ENCODE measurements at places on chromosomes 2 and 18.

DNA sequence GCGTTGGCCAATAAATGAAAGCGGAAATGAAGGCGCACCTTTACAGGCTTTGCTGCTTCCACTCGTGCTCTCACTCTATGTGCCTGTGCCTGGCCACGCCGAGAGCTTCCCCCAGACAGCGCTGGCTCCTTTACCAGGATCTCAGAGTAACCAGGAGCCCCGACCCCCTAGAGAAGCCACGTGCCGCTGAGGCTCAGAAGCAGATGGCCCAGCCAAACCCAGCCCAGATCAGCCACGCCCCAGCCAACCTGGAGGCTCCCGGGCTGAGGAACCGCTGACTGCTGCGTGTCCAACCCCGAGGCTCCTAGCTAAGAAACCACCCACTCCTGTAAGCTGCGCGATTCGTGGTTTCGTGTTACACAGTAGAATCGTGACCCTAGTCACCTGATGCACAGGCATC, 199.3 kb downstream of the NCK2 start:
- DNase-seq = no peak

DNA sequence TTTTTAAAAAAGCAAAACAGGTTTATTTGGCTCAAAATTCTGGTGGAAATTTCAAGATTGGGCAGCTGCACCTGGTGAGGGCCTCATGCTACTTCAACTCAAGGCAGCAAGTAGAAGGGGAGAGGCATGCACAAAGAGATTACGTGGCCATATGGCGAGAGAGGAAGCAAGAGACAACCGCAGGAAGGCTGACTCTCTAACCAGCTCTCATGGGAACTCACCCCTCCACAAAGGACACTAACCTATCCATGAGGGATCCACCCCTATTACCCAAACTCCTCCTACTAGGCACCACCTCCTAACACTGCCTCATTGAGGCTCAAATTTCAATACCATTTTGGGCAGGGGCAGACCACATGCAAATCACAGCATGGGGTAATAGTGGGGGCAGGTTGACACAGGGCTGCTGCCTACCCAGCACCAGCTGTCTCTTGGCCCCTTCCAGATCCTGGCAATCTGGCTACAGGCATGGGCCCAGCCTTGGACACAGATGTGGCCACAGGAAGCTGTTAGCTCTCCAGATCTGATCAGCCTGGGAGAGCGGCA, 2.0 kb upstream of the CAPN10 start:
- peak; percentile 90 for DNase-seq

- DNase-seq = peak; percentile 58
Observed at GRCh38 chr2:160351956-160352355, 141.7 kb downstream of the RBMS1 start.

DNA sequence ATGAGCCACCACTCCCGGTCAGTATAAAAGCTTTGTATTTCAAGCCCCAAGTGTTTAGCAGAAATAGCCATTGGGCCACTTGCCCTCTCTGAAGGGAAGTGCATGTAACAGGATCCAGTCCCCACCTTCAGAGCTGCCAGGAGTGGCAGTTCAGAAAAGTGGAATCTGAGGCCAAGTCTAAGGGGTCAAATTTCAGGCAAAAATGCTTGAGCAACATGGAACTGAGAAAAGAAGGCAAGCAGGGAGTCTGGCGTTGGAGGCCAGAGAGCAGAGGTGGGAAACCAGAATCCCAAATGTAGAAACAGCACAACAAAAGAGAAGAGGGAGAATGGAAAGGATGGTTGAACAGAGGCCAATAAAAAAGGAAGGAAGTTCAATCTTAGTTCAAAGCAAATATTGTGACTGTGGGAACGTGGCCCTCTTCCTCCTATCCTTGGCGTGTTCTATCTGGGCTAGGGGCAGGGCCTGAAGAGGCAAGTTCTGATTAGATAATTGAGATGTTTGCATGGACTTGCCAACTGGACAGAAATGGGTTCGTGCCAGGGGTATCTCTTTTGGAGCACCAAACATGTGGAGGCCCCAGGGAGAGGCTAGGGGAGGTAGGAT, 102.2 kb downstream of the AP1S3 start:
- no peak for DNase-seq

DNA sequence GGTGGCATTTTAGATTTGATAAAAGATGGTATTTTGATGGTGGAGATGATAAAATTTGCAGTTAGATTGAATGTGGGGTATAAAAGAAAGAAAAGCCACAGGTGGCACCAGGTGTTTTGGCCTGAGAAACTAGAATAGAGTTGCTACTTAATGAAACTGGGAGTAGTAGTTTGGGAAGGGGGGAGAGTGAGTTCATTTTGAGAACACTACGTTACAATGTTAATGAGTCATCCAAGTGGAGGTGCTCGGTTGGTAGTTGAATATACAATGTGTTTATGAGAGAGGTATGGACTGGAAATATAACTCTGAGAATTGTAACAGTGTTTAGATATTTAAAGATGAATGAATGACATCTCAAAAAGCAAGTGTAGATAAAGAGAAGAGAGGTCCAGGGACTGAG, 26.4 kb downstream of the EPG5 start:
- DNase-seq = no peak

GRCh38 chr18:39994498-39994897, 1960.5 kb upstream of the PIK3C3 start:
- no peak for DNase-seq

DNA sequence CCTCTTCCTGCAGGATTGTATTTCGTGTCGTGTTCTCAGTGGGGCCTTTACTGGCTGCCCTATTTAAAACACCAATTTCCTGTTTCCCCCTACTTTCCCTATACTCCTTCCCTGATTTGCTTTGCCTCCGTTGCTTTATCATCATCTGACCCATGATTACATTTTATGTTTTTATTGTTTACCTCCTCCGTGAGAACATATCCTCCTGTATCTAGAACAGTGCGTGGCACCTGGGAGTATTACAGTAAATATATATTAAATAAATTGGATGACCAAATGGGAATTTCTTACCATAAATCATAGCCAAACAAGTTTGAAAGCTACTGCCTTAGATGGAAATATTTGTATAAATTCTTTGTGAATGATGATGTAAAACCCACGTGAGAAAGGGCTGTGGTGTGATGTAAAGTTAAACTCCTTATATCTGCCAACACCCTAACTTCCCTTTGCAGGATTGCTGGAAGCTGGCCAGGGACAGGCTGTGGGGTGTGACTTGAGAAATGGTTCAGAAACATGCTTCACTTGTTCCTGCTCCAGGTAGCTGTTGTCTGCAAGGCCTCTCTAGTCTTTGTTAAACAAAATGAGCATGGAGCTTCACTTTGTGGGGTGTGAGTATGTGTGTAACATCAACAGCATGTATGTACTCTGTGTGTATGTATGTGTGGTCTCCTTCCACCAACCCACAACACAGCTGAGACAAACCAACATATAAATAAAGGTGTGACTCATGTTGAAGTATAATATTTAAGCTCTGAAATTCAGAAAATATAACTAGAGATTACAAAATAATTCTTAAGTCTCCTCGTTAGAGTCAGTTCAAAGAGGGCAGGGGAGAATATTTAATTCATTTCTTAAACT, 40.3 kb downstream of the LHCGR start:
- DNase-seq = peak; percentile 34

- DNase-seq = no peak
Observed at GRCh38 chr2:43391201-43391877, 164.9 kb upstream of the ZFP36L2 start.

DNA sequence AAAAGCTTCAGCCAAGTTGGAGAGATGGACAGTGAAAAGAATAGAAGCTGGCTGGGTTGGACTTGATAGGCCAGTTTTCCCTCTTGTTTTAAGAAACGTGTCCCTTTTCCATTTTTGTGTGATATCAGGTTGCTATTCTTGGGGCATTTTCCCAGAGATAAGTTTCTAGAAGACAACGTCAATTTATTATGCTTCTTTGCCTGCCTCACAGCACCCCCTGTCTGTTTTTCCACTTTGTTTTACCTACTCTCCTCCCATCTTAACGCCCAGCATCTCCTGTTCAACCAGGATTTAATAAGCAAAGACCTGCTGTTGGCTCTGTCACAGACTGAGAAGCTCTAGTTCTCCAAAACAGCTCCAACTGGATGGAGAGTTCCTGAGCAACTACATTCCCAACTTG, 317.8 kb upstream of the ZNF521 start:
- DNase-seq = no peak

DNA sequence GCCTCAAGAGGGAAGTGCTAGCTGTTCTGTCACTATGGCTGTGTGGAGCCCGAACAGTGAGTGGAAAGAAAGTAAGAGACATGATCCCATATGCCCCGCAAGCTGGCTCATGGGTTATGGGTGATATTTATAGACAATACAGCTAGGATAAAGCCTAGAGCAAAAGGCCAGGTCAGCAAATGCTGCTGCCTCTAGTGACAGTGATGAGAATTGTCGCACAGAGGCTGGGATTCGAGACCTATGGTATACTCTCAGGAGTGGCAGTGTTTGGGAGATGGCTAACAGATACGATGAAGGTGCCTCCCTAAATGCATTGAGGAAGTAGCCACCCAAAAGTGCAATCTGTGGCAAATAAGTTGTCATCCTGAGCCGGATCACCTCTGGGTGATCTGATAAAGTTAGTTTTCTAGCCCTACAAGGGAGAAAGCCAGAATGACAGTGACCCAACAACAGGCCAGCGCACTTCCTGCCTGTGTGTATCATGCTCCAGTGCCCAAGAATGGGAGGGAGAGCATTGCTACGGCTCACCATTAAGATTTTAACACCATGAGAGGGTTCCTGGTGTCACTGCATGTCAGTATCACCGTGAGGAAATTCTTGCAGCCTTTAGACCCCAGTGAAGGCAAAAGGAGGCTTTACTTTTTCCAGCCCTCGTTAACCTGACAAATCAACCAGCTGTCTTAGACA, 92.2 kb upstream of the TGFA start:
- peak; percentile 35 for DNase-seq

GRCh38 chr2:16014802-16015201, 74.5 kb downstream of the MYCN start:
- no peak for DNase-seq

DNA sequence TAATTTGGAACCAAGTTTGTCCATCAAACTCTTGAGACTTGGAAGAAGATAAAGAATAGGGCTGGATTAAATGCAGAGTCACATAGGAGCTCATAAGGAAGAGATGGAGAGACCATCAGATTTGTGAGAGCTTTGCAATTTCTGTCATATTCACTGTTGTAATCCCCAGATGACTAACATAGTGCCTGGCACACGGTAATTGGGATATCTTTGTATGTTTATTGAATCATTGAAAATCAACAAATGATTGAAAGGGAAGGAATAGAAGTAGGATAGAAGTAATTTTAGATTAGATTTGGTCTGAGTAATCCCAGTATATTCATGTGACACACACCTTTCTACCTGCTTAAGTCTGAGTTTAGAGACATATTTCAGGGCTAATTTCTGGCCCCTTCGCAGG, 75.4 kb downstream of the LCLAT1 start:
- no peak for DNase-seq

GRCh38 chr2:65345631-65346030, 86.8 kb downstream of the SPRED2 start:
- DNase-seq = no peak

DNA sequence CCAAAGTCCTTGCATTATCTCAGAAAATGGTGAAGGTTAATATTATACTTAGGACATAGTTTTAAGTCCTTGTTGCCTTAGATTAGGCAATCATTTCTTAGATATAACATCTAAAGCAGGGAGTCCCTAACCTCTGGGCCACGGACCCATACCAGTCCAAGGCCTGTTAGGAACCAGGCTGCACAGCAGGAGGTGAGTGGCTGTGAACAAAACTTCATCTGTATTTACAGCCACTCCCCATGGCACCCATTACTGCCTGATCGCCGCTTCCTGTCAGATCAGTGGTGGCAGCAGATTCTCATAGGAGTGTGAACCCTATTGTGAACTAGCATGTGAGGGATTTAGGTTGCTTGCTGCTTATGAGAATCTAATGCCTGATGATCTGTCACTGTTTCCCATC, 86.5 kb upstream of the MYO3B start:
- DNase-seq = no peak

- peak; percentile 27 for DNase-seq
Observed at GRCh38 chr2:86243950-86244733, 44.9 kb downstream of the MRPL35 start.

GRCh38 chr2:48283586-48284269, 246.2 kb upstream of the STON1 start:
- DNase-seq = no peak

DNA sequence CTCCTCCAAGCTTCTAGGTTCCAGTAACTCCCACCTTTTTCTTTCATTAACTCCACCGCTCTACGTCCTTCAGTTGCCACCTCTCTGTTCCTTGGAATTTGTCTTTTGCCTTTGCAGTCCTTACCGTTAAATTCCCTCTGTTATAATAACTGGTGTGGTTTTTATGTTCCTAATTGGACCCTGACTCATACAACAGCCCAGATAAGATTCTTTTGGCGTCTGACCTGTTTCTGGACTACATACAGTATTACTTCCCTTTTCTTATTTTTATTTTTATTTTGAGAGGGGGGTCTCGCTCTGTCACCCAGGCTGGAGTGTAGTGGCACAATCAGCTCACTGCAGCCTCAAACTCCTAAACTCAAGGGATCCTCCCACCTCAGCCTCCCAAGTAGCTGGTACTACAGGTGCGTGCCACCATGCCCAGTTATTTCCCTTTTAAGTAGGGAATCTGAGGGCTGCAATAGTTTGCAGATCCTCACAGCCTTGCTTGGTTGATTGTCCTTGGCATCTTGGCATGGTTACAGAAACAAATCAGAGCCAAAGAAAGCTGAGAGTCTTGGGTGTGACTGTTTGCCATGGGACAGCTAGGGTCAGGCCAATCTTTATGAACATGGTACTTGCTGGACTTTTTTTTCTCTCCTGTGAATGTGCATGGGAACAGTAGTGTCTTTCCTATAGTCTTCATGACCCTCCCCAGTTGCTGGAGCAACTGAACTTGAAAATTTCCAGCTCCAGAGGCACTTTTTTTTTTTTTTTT, 22.0 kb downstream of the TCF23 start:
- DNase-seq = no peak

DNA sequence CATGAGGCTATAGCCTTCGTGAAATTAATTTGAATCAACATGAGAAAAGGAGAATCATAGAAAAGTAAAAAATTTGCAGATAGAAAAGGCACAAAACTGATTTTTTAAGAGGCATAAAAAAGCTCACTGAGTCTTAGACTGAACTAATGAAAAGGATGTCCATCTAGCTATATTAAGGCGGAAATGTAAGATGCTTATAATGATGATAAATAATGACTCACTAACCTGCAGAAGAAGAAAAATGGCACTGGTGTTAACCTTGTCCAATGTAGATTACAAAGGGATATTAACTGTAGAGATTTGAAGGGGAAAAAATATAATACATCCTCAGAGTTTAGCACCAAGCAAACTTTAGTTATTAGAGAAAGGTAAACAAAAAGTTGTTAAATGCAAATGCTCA, 1098.0 kb upstream of the DDX18 start:
- DNase-seq = no peak

- DNase-seq = no peak
Observed at GRCh38 chr2:196234672-196235071, 63.3 kb upstream of the STK17B start.

- no peak for DNase-seq
Observed at GRCh38 chr2:231905026-231905425, 21.2 kb downstream of the NPPC start.

DNA sequence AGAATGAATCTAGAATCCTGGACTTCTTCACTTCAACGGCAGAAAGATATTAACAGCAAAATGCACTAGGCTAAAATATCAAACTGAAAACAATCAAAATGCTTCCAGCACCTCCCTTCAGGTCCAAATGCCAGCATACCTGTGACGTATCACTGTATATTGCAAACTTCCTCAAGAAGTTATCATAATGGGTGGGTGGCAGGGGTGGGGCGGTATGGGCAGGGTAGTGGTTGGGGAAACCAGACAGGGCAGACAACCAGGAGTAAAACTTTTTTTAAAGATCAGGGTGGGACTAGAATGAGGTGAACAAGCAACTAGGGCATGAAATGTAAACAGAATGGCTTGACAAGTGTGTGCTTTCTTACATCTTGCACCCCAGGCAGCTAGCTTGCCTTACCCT, 140.9 kb downstream of the SATB2 start:
- DNase-seq = no peak

All from Kasumi-1 (cell line).